ENCODE measurements at places on chromosomes 12 and 14.

DNA sequence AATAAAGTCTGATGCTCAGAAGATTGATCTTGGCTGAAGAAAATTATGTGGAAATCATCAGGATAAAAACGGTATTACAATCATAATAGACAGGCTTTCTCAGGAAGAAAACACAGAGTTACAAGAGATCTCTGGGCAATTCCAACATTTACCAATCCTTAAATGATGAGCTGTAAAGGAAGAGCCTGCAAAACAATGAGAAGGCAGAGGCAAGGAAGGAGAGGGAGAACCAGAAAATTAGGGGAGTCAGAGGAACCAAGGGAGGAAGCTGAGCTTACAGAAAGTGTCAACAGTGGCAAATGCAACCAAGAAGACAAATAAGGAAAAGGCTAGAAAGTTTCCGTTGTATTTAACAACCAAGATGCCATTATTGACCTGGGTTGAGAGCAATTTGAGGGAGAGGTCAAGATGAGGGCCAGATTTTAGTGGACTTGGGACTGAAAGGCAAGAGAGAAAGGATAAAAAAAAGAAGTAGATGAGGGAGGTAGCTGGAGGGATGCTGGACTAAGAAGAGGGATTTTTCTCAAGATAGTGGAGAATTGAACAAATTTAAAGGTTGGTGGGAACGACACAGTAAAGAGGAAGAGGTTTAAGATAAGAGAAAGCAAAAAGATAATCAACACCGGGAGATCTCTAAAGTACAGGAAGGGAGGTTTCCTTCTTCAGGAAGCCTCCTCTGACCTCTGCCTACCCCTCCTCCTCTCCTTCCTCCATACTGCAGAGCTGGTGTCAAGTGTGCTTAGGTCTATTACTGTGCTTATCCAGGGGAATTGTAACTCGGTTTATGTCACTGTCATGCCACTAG is 116.9 kb downstream of the DUSP6 start:
- DNase-seq = no peak

- no peak for DNase-seq
Observed at GRCh38 chr12:121805171-121806008, 1.6 kb downstream of the SETD1B start.

- DNase-seq = peak; percentile 73
Observed at GRCh38 chr14:54175298-54175942, 218.8 kb upstream of the BMP4 start.

- DNase-seq = no peak
Observed at GRCh38 chr14:82740547-82740946, 1206.9 kb upstream of the SEL1L start.

DNA sequence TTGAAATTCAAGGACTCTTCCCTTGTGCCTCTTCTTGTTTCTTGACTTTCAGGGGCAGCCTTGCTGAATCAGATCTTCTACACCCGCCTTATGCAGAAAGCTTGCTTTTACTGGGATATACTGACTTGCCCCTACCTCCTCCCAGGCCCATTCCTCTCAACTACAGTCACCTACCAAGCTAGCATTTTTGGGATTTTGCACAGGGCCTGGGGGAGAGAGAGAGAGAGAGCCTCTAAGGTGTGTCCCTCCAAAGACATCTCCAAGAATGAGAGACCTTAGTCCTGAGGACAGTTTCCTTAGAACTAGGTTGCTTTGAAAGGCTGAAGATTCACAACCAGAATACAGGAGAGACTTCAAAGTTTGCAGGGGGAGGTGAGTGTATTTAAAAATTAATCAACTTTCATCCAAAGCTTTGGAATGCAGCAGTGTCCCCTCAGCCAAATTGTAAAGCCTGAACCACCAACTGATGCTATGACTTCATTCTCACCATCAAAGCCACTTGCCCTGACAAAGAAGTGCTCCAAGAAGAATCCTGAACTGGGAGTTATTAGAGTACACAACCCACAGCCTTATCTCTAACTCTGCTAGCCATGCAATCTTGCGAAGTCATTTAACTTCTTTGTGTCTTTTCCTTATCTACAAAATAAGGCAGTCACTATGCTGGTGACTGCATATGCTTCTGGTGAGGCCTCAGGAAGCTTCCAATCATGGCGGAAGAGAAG is 96.1 kb upstream of the EGLN3 start:
- DNase-seq = no peak

DNA sequence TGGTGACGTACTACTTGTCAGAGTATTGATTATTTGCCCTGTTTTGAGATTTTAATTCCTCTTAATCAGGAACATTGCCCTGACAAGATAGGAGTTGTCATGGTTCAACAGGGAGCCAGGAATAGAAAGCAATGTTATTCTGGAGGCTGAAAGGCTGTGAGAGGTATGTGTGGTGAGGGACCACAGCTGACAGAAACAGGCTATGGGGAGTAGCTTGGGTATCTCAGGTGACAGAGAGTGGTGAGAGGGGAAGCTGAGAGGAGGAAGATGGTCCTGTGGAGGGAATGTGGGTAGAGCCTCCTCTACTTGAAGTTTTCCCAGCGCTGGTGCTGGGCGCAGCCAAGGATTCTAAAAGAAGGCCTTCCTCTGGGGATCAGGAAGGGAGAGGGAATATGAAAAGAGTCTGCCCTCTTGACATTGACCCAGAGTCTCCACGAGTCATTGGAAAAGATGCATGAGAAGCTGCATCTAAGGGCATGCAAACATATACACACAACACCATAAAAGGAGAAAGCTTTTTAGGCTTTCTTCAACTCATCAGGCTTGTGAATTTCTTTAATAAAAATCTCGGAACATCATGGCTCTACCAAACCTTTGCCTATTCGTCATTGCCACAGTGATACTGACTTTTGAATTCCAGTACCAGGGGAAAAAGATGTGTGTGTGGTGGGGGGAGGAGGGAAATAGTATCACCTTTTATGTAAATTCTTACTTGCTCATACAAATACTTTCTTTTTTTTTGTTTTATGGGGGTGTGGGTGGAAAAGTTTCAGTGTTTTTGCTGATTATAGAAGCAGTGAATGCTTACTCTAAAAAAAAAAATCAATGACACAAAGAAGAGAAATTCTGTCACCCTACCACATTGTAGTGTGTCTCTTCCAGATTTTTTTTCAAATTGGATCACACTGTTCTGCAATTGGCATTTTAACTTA is 39.9 kb upstream of the DHRS7 start:
- no peak for DNase-seq

GRCh38 chr12:116015525-116015924 is 262.0 kb downstream of the MED13L start:
- no peak for DNase-seq

DNA sequence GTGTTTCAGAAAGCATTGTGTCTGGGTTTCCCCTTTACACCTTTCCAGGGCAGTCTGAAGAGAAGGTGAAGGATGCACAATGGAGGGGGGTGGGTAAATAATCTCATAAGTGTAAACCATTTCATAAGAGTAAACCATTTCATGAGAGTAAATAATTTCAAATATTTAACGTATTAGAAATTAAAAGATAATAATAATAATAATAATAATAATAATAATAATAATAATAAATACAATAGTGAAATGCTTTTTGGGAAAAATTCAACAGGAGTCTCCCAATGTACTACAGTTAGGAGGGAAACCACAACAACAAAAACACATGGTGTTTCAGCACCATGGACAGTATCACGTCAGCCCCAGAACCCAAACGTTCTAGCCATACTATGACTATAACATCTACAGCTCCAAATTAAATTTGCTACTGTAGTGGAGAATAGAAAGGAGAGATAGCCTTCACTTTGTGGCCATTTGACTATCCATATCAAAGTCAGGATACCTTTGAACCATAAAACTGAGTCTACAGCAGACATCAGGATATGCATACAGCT is 691.8 kb downstream of the BCL11B start:
- no peak for DNase-seq

- no peak for DNase-seq
Observed at GRCh38 chr12:5967645-5968415, 22.8 kb upstream of the ANO2 start.

DNA sequence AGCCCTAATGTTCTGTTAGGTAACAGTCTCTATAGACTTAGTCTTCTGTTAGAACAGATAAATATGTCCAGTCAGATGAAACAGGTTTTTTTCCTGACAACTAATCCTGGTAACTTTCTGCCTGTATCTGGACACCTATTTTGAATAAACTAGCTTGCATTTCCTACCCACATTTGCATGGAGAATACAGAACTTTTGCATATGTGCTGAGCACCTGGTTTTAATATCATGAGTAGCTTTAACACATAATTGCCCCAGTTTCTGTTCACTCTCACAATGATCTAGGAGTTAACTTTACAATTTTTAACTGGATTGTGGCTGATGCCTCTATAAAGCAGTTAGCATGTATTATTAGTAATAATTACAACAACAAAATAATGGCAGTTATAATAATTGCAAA is 111.7 kb downstream of the KTN1 start:
- no peak for DNase-seq

DNA sequence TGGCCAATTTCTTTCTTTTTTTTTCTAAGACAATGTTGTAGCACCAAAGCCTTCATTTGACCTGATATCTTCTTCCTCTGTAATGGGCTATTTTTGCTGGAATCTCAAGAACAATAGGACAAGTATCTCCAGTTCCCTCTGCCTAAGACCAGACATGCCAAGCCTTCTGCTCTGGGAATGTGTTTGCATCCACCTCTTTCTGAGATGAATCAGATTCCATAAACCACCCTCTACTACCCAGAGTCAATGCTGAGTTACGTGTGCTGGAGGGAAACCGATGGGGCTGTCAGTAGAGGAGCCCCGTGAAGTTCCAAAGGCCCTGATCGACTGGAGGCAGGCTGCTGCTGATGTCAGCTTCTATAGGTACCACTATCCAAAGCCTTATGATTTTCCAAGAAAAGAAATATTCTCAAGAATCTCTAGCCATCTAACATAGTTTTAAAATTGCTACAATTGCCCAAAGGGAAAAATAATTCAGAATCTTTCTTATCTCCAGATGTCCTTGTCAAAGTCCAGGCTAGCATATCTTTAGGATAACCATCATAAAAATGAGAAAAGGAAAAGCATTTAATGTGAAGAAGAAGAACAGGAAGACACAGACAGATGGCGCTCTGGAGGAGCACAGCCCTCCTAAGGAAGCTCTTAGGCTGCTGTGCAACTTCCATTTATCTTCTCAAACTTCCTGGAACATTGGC is 101.9 kb downstream of the SLC8A3 start:
- DNase-seq = no peak

GRCh38 chr12:116318576-116319232 is 41.2 kb upstream of the MED13L start:
- DNase-seq = no peak

- no peak for DNase-seq
Observed at GRCh38 chr12:125096894-125097293, 31.7 kb downstream of the AACS start.

DNA sequence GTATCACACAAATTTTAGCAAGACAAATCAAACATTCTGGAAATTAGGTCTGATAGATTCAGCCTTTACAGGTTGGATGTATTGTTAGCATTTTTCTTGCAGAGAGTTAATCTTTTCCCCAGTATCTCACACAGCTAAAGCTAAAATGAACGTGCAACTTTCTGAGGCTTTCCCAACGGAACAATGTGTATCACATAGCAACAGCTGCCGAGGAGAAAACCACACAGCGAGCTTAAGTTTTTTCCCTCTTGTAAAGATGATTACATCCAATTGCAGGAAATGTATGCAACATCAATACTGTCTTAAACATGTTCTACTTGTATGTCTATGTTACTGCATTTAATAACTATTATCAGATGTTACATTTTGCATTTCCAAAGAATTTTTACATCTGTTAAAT is 182.2 kb downstream of the CCDC59 start:
- no peak for DNase-seq
